ENCODE measurements at places on chromosomes 3 and 15.

GRCh38 chr3:160200353-160200752, 24.9 kb upstream of the C3orf80 start:
- DNase-seq, result no peak

GRCh38 chr3:17479681-17480405, 262.6 kb downstream of the TBC1D5 start:
- DNase-seq, result no peak

- no peak for DNase-seq
Measured at GRCh38 chr3:107772016-107772415, 249.3 kb downstream of the BBX start.

GRCh38 chr3:54511766-54512365, 389.5 kb downstream of the CACNA2D3 start:
- no peak for DNase-seq

DNA sequence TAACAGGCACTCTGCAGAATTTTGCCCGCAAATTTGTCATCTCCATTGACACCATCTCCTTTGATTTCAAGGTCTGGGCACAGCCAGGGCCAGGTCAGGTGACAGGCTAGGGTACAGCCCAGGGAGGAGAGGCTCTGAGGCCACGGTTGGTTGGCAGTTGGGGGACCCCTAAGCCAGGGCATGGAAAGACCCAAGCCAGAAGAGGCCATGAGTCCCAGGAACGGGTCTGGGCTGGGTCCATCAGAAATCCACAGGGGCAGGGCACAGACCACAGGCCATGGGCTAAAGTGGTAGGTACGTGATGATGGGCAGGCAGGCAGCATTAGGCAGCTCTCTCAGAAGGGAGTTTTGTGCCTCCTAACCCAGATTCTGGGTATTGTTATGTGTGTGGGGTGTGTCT, 45.8 kb downstream of the SEMA3G start:
- no peak for DNase-seq

DNA sequence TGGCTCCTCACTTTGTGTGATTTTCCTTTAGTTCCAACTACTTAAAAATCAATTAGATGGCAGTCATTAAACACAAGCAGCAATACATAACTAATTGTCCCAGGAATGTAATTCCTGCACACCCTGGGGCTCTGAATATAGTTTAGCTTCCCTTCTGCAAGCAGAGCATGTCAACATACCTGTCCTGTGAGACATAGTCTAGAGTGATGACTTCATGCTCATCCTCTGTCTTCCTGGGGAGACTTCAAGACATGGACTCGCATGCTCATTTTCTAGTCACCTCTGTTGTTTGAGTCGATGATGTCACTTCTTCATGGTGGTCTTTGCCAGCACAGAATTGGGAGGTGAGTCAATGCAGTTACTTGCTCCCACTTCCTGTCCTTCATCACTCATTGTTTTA, 15.7 kb downstream of the C3orf52 start:
- DNase-seq, result no peak

DNA sequence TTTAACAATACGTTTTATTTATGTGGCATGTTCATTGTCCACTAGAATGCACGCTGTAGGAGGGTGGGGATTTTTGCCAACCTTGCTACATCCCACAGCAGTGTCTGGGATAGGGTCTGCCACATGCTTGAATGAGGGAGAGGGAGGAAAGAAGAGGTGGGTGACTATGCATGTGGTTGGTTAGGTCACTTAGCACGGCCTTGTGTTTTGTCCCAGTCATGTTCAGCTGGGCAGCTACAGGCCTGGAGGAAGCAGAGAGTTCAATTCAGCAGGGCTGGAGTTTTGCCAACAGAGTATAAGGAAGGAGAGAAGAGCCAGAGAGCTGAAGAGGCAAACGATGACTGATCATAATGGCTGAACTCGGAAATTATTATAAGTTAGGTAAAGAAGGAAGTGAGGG, 268.4 kb upstream of the NSMCE3 start:
- DNase-seq, result no peak

DNA sequence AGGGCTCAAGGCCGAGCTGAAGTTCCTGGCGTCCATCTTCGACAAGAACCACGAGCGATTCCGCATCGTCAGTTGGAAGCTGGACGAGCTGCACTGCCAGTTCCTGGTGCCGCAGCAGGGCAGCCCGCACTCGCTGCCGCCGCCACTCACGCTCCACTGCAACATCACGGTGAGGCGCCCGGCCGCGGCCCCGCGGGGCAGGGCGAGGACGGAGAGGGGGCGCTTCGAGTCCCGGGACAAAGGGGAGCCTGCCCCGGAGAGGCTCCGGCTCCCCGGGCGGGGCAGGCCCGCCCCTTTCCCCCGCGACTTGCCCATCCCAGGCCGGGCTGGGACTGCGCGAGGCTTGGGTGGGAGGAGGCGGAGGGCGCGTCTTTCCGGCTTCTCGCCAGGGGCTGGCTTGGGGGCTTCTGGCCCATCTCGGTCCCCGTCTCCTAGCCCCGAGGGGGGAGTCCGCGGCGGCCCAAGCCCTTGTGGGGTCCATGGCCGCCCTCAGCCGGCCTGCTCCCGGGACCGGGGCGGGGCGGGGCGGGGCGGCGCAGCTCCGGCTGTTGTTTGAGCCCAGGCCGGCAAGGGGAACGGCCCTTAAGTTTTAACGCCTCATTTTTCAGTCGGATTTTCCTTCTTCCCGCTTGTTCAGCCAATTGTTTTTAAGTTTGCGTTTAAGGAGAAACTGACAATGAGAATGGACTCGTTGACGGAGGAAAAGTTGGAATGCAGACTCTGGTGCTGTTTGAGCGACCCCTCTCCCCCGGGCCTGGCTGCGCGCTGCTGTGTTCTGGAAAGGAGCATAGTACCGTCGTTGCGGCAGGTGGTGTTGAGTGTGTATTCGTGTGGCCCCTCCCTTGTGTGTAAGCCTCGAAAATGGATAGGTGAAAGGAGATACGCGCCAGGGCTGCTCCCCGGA, 683 bp downstream of the UBE2Q2 start:
- DNase-seq, result peak; percentile 52

GRCh38 chr3:29385046-29385830, 104.4 kb downstream of the RBMS3 start:
- DNase-seq, result no peak

GRCh38 chr3:87088430-87088992, 97.6 kb upstream of the VGLL3 start:
- DNase-seq, result no peak

DNA sequence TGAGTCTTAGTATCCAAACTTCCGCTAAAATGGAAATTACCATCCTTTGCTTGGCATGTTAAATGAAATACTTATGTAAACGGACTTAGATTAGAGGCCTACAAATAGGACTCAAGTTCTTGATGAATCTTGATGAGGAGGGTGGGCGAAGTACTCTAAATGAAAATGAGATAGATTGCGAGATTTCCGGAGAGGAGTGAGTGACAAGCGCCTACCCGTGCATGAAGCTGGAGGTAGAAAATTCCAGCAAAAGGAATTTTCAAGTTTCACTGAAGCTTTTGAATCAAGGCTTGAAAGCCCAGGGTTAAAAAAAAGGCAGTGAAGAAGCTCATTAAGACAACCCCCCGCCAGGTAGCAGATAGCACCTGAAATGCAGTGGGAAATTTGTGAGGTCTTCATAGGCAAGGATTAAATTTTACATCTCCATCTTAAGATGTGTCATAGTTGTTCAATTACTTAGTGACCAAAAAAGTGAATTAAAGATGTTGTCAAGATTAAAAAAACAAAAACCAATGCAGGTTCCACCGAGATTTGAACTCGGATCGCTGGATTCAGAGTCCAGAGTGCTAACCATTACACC, 655 bp upstream of the RAB11A start:
- no peak for DNase-seq

All from stimulated activated CD4-positive, alpha-beta T cell treated with anti-CD3 and anti-CD28 coated beads, Interleukin-4, amount 100 ng/mL, for 1 hour (primary cell).